ENCODE measurements at places on chromosomes 4 and X.

- no peak for DNase-seq
Measured at GRCh38 chr4:86975927-86976326, 41.1 kb downstream of the AFF1 start.

DNA sequence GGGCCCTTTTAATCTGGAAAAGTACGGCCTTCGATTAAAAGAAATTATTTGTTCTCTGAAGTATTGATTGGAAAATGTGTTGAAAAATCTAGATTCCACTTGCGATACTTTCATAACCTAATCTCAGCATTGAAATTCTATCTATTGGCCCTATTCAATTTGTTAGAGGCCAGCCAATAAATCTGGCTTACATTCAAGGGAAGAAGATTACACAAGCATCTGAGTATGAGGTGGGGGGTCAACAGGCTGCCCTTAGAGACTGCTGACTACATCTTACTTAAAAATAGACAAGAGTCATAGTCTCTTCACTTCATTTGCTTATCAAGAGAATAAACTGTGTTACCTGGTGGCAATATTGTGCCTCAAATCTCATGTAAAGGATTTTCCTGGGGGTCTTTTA, 248.0 kb upstream of the KCNIP4 start:
- DNase-seq = no peak

DNA sequence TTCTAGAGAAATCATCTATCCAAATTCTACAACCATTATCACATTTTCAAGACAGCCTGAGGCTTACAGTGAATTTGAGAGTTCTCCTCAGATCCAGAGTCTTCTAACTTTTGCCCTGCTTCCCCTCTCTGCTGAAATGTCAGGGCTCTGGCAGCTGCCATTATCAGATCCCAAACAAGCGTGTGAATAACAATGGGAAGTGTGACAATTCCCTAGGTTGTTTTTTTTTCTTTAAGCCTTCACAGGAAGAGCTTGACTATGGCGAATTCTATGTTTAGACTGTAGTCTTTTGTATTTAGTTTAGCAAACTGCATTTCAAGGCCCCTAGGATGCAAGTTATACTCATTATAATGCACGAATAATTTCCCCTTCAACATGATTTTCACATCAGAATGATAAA, 61.3 kb upstream of the KDR start:
- DNase-seq = no peak

DNA sequence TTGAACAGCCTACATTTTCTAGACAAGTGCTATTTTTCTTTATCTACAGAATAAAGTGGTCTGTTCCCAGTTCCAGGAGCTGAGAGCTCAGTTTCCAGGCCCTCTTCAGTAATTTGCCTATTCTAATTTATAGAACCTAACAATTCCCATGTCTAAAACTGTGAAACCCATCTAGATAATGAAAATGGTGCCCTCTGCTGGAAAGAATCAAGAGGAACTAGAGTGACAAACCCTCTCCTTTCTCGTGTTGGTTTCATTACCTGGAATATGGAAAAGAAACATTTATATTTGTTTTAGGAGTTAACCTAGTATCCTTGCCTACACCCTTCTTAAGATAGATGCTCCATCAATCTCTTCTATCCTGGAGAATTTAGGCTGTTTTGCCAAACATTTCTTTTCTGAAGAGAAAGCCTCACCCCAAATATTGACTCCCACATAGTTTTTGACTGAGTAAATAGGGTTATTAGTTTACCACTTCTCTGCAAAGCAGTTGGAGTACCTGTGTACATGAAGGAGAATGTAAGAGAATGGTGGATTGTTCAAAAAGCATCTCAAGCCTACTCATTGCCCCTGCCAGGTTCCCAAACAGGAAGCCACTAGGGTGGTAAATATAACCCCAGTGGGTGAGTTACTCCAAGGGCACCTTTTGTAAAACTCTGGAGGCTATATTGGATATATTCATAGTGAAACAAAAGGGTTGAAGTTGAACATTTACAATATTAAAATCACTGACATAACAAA, 121.6 kb downstream of the RASL11B start:
- DNase-seq = peak; percentile 35

DNA sequence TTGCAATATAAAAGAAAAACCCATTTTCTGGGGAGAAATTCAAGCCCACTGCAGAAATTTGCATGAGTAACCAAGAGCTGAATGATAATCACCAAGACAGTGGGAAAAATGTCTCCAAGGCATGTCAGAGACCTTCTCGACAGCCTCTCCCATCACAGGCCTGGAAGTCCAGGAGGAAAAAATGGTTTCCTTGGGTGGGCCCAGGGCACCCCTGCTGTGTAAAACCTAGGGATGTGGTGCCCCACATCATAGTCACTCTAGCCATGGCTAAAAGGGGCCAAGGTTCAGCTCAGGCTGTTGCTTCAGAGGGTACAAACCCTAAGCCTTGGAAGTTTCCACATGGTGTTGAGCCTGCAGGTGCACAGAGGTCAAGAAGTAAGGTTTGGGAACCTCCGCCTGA, 108.4 kb downstream of the FAT4 start:
- DNase-seq = no peak

DNA sequence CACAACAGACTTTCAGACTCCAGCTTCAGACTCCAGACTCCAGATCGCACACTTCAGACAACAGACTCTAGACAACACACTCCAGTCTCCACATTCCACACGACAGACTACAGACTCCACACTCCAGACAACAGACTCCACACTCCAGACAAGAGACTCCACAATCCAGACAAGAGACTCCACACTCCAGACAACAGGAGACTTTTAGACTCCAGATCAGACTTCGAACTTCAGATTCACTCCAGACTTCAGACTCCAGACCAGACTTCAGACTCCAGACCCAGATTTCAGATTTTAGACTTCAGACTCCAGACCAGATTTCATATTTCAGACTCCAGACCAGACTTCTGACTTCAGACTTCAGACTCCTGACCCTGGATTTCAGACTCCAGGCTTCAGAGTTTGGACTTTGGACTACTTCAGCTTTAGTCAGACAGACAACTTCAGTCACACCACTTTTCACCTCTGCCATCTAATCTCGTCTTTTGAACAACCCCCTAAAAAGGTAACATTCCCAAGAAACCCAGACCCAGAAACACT, 29.0 kb upstream of the TLR2 start:
- no peak for DNase-seq

GRCh38 chr4:2069161-2069971, 10.2 kb downstream of the NAT8L start:
- no peak for DNase-seq

GRCh38 chr4:169573889-169574288, 38.5 kb downstream of the NEK1 start:
- no peak for DNase-seq

- no peak for DNase-seq
Measured at GRCh38 chr4:174152717-174153466, 130.6 kb downstream of the FBXO8 start.

- DNase-seq = no peak
Measured at GRCh38 chr4:75422998-75423397, 91.2 kb downstream of the RCHY1 start.

GRCh38 chr4:139907001-139907809, 241.6 kb downstream of the MGST2 start:
- DNase-seq = no peak

DNA sequence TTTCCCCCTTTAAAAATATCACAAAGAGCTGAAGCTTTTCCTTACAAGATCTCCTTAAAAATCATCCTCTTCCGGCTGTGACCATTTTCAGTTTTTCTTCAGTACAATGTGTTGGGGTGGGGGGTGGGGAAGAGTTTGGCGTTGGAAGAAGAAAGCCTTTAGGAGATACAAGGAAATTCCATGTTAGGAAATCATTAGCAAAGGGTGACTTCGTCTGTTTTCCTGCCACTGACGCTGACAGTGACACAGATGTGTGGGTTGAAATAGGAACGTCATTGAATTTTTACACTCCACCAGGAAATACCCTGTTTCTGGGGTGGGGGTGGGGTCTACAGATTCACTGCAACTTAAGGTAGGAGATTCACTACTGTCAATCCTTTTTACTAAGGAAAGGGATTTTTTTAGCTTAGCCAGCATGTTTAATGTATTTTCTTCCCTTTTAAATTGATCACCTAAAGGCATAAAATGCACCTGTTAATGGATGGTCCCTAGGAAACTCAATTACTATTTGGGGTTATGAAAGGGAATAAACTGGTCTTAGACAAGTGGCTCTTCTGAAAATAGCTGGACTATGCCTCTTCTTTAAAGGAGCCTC, 3.9 kb downstream of the MAMLD1 start:
- no peak for DNase-seq

DNA sequence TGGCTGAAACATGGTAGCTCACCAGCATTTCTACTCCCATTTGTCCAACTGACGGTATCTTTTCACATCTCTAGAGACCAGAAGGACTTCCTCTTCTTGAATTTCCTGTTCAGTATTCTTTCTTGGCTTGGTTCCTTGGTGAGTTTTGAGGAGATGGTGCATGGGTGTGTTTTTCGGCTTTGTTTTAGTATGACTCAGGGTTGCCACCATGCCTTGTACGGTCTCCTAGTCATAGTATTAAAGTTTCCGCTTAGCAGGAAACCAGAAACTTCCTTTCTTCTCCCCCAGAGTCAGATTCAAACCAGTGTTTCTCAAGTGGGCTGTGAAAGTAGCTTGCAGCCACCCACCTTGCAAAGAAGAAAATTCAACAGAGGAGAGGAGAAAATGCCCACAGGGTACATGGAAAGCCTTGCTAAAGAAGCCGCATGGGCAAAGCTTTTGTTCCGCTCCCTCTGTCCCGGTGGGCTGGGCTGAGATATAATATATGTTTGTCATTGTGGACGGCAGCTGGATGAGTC, 5.7 kb downstream of the CD99 start:
- no peak for DNase-seq

- DNase-seq = no peak
Measured at GRCh38 chr4:18110099-18110498, 88.5 kb upstream of the LCORL start.

GRCh38 chrX:109934434-109934833, 68.5 kb upstream of the TMEM164 start:
- DNase-seq = no peak

DNA sequence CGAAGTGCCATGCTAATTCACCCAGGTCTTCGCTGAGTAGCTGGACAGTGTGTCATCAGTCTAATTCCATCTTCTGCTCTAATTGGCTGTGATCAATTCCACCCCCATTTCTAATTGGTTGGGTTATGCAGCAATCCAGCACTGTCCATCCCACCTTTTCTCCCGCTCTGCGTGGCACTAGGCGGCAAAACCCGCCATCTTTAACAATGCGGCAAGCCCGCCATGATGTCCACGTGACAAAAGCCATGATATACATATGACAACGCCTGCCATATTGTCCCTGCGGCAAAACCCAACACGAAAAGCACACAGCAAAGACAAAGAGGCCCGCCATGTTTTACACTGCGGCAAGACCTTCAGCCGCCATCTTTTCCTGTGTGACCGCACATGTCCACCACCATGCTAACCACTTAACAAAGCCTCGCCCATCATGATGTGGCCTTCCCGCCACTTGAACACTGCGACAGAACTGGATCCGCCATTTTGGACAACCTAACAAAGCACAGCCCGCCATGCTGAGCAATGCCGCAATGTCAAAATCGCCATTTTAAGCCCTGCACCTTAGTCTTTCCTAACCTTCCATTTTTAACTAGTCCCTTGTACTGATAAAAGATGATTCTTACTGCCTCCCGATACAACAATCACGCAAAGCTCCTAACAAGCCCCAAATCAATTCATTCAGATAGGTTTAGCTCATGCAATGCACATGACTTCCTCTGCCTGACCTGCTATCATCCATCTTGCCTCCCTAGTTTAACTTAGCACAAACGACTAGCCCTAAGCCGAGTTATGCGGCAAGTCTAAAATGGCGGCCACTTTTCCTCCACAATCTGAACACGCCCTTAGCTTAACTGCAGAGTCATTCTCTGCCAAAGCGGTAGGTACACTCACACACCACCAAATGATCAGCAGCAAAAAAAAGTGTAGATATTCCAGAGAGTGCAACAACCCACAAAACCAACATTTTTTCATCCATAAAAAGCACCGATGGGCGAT, 288.3 kb downstream of the CHIC1 start:
- DNase-seq = peak; percentile 33

GRCh38 chr4:106208481-106209460, 107.2 kb downstream of the TBCK start:
- no peak for DNase-seq

DNA sequence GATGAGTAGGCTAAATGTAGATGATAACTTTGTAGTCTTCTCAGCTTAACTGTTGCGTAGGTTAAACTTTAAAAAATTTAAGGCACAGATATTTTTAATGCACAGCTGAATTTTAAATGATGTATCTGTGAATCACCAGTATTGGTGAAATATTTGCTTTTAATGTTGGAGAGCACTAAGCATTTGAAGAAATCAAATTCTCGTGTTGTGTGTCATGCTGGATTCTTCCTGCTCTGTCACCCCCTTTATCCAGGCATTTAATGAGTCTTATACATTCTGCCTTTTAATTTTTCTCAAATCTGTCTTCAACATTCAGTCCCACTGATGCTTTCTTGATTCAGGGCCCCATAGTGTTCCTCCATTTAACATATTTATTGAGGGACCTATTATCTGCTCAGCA, 76.7 kb downstream of the SLC4A4 start:
- DNase-seq = no peak

GRCh38 chr4:74845834-74846233, 51.5 kb upstream of the BTC start:
- DNase-seq = no peak

DNA sequence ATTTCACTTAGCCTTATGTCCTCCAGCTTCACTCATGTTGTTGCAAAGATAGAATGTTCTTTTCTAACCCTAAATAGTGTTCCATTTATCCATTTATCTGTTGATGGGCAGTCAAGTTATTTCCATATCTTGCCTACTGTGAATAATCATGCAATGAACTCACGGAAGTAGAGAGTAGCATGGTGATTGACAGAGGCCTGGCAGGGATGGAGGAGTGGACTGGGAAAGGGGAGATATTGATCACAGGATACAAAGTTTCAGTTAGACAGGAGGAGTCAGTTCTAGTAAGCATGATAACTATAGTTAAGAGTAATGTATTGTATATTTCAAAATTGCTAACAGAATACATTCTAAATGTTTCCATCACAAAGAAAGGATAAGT, 10.3 kb upstream of the CLNK start:
- no peak for DNase-seq

DNA sequence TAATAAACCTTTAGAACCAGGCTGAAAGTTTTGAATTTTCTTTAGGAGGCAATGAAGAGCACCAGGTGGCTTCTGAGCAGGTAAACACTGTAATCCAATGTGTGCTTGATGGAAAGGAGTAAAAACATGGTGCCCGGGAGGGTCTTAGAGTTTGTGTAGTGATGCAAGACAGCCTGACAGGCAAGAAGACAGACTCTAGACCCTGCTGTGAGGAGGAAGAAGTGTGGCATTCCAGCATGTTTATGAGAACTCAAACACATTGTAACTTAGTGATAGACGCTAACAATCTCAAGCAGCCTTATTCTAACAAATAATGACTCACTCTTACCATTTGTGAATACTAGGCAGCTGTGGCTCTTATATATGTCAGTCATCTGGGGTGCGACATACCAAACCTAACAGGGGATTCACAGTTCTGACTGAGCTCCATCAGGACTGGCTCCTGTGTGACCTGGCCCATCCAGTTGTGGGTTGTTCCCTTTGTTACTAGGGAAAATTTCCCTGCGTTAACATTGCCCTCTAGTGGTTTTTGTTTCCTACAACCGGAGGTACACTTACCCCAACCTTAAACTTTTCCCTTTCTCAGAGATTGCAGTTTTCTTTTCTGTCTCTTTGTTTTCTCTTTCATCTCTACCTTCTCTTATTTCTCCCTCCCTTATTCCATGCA, 53.8 kb downstream of the VSIG4 start:
- DNase-seq = peak; percentile 35

All from HEK293T (cell line).